ENCODE measurements at places on chromosomes 2 and 18.

DNA sequence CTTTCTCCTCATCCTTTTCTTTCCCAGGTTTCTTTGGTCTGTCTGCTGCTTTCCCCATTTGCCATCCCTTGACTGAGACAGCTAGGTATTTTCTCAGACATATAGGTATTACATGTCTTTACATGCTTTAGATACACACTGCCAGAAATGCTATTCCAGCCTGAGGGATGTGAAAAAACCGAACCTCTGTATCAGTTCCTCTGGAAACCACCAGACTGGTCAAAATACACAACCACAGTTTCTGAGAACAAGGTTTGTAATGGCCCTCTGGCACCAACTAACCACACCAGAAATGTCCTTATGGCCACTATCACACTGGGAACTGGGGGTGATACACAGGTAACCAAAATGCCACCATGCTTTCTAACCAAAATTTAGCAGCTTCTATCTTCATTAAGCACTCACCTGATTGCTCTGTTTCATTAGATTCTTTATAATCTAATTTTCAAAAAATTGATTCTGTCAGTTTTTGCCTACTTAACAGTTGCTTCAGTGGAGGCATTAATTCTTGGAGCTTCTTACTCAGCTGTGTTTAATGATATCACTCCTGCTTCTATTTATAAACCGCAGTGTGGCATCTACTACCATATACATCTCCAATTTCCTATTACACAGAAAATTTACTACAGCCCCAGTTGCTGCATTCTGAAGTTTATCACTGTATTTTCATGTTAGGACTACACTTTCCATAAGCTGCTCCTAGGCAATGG lies 243.5 kb downstream of the WDPCP start:
- DNase-seq = no peak

GRCh38 chr2:173963323-173963816 lies 1.8 kb downstream of the SP3 start:
- DNase-seq = no peak

DNA sequence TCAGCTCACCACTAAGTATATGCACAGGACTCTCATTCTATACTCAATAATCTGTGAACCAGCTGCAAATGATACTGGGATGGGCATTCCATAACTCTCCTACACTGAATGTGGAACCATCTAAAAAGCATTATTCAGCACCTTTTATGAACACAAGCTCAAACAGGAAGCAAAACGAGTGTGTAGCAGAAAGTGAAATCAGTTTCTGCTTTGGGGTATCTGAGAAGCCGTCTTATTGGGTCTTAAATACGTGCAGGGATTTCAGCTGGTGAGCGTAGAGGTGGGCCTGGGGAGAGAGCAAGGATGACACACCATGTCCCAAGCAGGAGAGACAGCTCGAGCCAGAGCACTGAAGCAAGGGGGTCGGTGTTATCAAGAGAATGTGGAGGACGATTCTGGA lies 120.0 kb upstream of the TTN start:
- DNase-seq = no peak

DNA sequence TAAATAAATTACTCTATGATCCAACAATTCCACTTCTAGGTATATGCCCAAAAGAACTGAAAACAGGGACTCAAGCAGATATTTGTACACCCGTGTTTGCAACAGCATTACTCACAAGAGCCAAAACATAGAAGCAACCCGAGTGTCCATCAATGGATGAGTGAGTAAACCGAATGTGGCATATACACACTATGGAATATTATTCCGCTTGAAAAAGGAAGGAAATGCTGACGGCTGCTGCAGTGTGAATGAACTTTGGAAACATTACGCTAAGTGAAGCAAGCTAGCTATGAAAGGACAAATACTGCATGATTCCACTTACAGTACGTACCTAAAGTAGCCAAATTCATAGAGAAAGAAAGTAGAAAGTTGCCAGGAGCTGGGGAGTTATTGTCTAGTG lies 32.2 kb downstream of the MREG start:
- no peak for DNase-seq

GRCh38 chr2:15616429-15616828 lies 24.8 kb downstream of the DDX1 start:
- DNase-seq = no peak

- no peak for DNase-seq
These were observed 130.6 kb downstream of the SPOPL start for GRCh38 chr2:138632066-138632620.

- no peak for DNase-seq
These were observed 13.5 kb downstream of the CCDC141 start for GRCh38 chr2:179036353-179036905.

GRCh38 chr18:13211534-13211933 lies 7.0 kb upstream of the LDLRAD4 start:
- DNase-seq = no peak

DNA sequence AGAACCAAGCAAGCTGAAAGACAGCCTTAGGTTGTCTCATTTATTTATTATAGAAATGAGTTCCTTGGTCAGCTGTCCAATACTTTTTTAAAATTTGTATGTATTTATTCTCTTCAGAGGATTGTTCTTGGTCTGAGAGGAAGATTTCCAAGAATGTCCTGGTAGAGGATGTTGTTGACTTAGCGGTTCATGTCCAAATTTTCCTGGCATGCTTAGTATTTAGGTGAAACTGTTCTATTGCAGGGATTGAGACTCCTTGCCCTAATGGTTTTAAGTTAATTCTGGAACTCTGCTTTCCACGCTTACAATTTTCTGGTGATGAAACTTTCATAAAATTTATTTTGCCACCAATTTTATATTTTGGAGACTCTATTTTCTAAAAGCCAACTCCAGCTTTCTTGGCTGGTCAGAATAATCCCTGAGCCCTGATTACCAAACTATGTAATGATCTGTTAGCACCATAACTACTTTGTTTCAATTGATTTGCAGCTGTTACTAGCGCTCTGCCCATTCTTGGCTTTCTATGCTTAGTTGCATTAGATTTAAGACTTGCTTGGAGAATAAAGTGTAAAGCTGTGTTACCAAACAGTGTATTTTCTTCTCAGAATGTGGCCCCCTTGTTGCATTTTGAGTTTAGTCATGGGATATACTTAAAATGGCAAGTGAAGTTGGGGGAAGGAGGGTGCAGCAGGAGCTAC lies 1868.8 kb upstream of the CELF4 start:
- DNase-seq = no peak

DNA sequence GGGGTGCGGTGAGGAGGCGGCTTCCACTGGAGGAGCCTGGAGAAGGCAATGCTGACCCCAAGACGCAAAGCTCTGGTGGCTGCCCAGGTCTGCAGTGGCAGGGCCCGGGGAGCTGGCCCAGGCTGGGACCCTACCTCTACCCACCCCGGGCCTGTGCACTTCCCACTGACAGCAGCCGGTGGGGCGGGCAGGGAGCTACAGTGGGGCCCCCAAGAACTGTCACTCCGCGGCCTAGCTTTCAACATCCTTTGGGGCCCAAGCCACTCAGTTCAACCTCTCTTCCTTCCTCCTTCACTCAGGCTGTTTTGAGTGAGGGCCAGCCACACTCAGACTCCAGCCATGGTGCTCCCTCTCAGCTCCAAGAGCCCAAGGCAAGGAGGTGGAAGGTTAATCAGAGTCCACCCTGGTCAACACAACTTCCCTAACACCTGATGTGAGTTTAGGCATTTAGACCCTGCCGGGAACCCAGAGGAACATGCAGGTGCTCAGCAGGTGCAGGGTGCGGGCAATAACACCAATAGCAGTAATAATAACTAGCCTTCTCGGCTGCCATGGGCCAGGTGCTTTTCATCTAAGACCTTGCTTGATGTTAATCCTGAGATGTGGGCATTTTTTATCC lies 93.6 kb downstream of the ZFP36L2 start:
- no peak for DNase-seq
